HT1080 (cell line): ENCODE measurements at places on chromosomes 4 and X.

GRCh38 chr4:10153161-10153560, 36.6 kb upstream of the WDR1 start:
- DNase-seq: no peak

GRCh38 chr4:167629272-167629671, 395.0 kb upstream of the SPOCK3 start:
- DNase-seq: no peak

DNA sequence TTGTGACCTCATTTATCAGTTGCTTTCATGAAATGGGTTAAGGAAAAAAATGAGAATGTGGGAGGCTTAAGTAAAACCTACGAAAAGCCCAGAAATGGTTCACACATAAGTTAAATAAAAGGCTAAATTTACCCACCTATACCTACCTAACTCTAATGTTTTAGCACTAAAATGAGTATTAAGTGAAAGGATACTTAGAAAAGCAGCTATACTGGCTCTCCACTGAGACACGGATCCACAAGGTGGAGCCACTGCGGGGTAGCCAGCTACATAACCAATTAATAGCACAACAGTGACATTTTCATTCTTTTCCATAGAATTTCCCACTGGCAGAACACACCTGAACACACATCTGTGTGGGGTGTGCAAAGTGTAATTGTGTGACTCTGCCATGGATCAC, 101.9 kb downstream of the MAML3 start:
- DNase-seq: no peak

DNA sequence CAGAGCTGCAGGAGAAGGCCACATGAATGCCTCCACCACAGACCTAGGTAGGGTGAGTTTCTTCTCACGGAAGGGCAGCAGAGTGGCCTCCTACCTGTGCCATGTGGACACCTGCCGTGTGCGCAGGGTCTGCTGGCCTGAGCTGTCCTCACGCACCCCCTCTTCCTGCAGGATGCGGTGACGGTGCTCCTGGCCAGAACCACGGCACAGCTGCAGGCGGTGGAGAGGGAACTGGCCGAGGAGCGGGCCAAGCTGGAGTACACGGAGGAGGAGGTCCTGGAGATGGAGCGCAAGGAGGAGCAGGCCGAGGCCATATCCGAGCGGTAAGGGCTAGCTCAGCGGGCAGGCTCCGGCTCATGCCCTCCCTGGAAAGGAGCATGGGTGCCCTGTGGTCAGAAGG, 28.4 kb upstream of the CLCN4 start:
- DNase-seq: no peak

- peak; percentile 2 for DNase-seq
Observed at GRCh38 chrX:138872537-138872936, 161.0 kb upstream of the FGF13 start.

DNA sequence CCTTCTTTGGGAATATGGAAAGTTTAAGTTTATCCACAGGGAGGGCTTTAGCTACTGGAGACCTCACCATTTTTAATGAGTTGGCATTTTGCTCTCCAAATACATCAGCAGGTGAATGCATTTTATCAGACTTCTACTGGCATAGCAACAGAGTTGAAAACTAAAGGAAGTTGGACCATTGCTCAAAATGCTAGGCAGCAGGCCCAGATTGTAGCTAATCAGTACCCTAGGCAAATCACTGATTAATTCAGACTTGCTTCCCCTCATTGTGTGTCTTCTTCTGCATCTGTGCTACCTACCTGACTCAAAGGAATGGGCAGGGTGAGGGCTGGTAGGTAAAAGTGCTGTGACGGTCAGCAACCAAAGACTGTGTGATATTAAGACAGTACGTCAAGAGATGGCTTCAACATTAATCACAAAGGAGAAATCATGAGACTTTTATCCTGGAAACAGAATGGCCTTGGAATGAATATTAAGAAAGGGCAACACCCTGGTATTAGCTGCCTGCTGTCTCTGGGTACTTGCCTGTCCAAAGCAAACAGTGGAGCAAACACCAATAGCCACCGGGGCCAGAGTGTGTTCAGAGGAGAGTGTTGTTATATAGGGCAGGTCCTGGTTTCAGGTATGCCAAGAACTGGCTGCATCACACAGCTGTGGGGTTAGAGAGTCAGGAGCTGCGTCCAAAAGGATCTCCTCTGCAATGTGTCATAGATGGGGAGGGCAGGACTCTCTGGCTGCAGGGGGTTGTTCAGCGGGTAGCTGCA, 17.1 kb upstream of the SMIM20 start:
- DNase-seq: no peak

DNA sequence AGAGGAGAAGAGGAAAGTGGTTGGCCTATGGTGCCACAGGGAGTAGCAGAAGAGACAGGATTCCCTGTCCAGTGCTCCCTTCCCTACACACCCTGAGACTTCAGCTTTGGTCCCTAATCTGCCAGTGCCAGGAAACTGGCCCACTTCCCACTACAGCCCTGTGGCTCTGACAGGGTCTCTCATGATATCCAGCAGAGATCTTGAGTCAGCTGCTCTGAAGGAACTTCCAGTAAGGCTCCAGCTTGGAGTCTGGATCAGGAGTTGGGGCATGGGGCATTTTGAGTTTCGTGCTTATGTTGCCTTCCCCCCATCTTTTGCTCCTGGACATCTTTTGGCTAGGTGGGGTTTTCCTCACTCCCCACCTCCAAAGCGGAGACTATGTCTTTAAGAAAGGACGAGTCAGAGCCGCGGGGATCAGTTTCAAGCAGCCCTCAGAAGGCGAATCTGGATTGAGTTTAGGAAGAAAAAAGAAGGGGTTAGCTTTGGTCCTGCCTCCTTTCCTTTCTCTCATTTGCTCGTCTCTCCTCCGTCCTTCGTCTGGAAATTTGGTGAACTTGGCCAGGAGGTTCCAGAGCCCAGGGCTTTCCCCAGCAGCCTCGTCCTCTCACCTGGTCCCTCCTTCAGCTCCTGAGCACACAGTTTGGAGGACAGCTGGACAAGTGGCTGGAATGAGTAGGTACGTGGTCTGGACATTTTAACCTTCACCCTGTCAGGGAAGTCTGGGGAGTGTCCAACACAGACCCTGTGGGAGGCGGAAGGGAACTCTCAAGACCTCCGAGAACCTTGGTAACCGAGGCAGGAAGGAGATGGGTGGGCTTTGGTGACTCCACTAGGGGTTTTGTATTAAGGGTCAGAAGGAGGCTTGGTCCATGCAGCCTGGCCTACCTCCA, 104.4 kb downstream of the RTL5 start:
- DNase-seq: no peak
